ENCODE measurements at places on chromosomes 1 and 21. TPM values are rescaled to one million over a fixed set of nuclear protein-coding genes. Genes with fewer than 3 reads are reported as not detected.

DNA sequence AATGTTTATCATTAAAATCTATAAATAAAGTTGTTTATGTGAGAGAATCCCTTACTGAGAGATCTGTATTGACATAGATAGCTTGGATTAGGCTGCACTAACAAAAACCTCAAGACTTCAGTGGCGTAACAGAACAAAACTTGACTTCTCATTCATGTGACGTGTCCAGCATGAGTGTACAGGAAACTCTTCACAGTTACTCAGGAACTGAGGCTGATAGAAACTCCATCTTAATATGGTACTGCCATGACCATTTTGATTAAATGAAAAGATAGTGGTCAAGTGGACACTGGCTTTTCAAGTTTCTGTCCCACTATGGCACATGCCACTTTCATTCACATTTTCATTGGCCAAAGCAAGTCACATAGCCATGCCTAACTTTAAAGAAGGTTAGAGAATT is 3.7 kb downstream of the ST3GAL3 start:
- no peak for DNase-seq
- H3K4me1 ChIP-seq: peaks cover 24% of the 10 kb centered on the region
- H3K36me3 ChIP-seq: peaks cover 16% of the 10 kb centered on the region
- H3K27me3 ChIP-seq: no peaks in the 10 kb centered on the region

DNA sequence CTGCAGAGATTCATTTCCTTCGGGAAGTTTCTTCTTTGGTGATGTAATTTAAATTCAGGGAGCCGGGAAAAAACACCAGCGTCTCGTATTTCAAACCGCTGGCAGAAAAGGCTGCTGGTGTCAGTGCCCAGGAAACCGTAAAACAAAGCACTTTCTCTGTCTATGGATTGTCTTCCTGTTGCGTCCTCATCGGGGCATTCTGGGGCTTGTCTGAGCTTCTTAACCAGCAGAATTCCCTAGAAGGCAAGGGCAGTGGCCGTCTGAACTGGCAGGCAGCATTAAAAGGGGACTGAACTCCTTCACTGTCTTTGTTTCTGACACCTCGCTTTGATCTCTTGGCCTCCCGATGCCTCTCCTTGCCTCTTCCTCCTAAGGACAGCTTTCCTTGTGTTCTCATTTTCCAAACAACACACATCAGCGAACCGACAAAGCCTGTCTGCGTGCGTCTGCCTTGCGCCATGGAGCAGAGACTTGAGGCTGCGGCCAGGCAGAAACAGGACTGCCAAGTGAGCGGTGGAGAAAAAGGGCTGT is 391.6 kb upstream of the VAMP3 start:
- no peak overlapping the region for H3K4me3 ChIP-seq
- peaks cover 6% of the 10 kb centered on the region for H3K27me3 ChIP-seq
- H3K27ac ChIP-seq: no peak overlapping the region
- DNase-seq: no peak
- H3K4me1 ChIP-seq: no peaks in the 10 kb centered on the region
- no peaks in the 10 kb centered on the region for H3K36me3 ChIP-seq

Gene MPZ
- total RNA-seq: 5.3 TPM

DNA sequence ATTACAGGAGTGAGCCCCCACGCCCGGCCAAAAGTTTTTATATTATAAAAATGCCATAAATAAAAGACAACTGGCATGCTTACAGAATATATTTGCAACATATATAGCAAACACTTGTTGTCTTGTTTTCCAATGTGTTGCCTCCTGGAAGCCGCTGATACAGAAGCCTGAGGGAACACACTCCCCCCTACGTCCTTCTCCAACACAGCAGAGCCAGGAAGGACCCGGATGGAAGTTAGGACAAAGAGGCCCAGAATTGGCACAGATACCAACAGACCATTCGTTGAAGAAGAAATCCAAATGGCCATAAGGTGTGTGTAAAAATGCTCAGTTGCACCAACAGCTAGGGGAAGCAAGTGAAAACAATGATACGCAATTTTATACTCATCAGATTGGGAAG is 1.3 kb upstream of the PLA2G5 start:
- H3K4me1 ChIP-seq: no peaks in the 10 kb centered on the region
- H3K27me3 ChIP-seq: no peaks in the 10 kb centered on the region
- H3K36me3 ChIP-seq: no peaks in the 10 kb centered on the region
- no peak overlapping the region for H3K4me3 ChIP-seq
- H3K27ac ChIP-seq: no peak overlapping the region
- DNase-seq: no peak

Data from activated CD4-positive, alpha-beta T cell treated with anti-CD3 and anti-CD28 coated beads for 36 hours (primary cell).